ENCODE measurements at places on chromosomes 7 and 10.

DNA sequence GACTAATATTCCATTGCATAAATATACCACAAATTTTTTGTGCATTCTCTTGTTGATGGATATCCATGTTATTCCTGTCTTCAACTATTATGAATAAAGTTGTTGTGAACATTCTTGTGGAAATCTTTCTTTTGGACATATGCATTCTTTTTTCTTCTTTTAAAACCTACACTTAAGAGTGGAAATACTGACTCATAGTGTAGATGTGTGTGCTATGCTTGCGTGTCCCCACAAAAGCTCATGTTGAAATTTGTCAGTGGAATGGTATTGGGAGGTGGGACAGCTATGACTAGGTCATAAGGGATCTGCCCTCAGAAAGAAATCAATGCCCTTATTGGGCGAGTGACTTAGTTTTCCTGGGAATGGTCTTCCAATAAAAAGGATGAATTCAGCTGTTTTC lies 203.6 kb upstream of the PRSS58 start:
- no peak for DNase-seq

DNA sequence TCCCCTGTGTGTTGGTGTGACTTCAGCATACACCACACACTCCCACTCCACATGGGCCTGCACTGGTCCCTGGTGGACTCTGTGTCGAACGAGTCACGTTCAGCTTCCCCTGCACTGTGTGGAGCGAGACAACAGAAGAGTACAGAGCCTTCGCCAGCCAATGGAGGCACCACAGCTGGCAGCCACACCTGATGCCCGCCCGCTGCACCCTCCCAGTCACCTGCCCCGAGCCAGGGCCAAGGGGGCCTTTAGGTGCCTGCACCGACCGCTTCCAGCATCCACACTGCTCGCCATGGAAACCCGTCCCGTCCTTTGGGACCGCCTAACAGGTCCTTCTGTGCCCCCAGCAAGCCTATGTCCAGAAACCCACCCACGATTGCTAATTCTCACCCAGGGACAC lies 9.2 kb downstream of the FOXL3 start:
- DNase-seq: peak; percentile 34

GRCh38 chr7:77536413-77537135 lies 521 bp upstream of the PTPN12 start:
- DNase-seq: peak; percentile 99

GRCh38 chr10:118710487-118710886 lies 44.3 kb downstream of the CACUL1 start:
- no peak for DNase-seq

DNA sequence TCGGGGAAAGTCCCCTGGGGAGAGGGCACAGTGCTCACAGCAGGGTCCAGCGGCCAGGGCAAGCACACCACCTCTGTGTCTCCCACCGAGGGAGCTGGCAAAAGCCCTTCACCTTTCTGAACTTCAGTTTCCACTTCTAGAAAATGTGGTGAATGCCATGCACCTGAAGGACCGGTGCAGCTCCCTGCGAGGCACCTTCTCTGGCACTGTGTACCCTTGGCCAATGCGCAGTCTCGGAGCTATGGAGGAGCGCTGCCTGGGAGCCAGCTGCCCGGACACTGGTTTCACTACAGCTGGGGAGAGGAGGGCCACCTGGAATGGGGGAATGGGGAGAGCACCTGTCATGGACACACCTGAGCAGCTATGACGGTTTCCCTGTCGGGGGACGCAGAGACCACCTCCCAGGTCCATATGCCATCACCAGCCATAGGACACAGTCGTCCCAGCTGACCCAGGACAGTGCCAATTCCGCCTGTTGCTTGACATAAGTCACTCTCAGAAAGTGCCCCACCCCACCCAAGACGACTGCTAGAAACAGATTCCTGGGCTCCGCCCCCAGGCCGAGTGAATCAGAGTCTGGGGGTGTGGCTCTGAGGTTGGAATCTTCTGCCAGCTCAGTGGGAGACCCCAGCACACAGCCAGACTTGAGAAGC lies 16.8 kb downstream of the RASGEF1A start:
- peak; percentile 15 for DNase-seq

DNA sequence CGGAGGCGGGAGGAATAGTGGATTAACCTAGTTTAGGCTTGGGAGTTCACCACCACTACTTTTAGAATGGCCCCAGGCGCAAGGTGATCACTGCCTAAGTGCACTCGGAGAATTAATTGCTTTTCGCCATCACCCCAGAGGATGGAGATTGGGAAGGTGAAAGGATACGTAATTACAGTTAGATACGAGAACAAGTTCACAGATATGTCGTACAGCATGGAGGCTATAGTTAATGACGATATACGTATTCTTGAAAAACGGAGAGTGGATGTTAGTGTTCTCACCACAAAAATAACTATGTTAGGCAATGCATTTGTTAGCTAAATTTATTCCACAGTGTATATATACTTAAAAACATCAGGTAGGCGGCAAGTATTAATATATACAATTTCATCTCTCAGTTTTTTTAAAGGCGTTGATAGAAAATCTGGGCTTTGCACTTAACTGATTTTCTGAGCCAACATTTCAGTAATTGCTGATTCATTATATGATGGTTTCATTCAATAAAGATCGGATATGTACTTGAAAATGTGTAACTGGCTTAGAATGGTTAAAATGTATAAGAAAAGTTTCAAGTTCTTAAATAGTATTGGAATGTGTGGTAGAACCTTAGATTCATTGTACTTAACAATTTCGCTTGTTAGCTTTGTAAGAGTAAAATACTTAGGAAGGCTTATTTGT lies 683 bp downstream of the CDC123 start:
- DNase-seq: no peak

GRCh38 chr7:112789453-112789816 lies 758 bp downstream of the TMEM168 start:
- no peak for DNase-seq

GRCh38 chr7:50956522-50957155 lies 173.9 kb upstream of the GRB10 start:
- DNase-seq: no peak

DNA sequence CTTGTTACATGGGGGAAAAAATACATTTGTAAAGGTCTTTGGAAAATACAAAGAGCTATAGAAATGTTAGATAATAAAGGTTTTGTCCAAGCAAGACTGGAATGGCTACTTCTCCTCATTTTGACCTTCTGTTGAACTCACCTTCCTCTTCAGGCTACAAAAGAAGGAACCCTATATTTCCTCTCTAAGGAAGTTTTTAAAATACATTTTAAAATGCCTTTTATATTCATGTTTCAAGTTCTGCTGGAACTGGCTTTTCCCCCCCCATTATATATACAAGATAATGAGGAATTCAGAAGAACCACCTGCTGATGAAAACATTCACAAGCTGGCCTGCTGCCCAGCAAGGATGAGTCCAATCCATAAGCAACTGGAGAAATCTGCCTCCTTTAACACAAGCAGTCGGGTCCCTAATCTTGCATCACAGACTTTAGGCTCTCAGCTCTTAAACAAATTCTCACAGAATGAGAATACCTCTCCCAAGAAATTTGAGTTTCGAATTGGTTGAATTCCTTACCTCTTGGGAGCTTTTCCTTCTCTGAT lies 44.6 kb downstream of the MTERF1 start:
- no peak for DNase-seq

GRCh38 chr10:97321804-97322190 lies 2.7 kb downstream of the FRAT1 start:
- DNase-seq: no peak

DNA sequence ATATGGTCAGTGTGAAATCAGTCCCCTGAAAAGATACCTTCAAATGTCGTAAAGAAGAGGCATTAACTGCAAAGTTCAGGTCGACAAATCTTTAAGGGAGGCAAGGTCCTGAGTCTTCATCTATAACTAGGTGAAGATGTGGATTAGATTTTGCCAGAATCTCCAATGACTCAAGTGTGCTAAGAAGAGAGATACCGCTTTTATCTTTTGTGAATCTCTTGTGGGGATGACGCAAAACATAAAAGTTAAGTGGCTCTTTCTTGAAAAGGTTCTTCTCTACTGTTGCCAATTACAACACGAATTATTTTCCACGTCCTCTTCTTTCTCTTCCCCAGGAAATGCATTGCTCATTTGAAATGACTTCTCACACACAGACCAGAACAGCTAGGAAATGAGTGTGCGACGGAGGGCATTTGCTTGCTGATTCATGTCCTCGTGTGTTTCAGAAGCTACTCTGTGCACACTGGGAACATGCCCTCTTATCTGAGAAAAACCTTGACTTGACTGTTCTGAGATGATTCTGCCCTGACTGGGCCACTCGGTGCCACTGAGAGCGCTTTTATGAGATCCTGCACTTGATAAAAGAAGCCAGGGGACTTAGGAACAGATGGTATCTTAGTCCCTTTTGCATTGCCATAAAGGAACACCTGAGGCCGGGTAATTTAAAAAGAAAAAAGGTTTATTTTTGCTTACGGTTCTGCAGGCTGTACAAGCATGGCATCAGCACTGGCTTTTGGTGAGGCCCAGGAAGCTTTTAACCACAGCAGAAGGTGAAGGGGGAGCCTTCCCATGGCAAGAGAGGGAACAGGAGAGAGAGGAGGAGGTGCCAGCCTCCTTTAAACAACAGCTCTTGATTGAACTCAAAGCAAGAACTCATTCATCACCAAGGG lies 169.5 kb upstream of the PFKP start:
- no peak for DNase-seq

DNA sequence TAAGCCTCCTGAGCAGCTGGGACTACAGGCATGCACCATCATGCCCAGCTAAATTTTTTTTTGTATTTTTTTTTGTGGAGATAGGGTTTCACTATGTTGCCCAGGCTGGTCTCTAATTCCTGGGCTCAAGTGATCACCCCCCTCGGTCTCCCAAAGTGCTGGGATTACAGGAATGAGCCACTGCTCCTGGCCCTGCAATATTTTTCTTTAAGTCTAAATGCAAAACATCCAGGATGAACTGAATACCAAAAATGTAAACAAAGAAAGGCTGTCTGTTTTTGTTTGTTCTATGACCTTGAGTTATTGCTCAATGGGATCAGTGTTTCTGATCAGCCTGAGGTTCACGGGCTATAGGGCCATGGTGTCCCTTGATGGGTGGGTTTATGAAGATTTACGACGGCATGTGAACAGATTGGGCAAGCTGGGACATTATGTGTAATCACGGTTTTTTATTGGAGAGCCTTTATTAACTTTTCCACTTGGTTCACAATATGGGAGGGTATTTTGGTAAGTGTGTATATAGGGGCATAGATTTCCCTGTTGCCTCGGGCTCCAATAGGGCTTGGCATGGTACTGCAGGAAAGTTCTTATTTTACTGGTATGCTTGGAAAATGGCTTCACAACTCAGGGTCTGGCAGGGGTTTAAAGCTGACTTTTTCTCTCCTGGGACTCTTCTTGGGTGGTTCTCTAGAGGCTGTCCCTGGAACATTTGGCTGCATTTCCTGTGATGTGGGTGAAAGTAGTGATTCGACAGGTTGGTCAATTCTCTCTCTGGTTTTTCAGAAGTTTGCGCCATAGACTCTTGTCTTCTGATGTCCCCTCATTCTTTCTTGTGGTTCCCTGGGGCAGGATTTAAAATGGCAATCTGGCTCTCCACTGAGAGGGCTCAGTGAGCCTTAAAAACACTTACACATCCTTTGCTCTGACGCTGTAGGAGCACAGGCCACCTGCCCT lies 41.6 kb downstream of the MRPS33 start:
- no peak for DNase-seq

GRCh38 chr7:30475580-30475979 lies 3.0 kb downstream of the NOD1 start:
- no peak for DNase-seq
